NCI-H187 treated with DMSO at 0.1 percent for 48 hours (cell line): ENCODE measurements at places on chromosomes 12 and 14.

- no peak for DNase-seq
Measured at GRCh38 chr12:52037248-52037861, 13.9 kb upstream of the NR4A1 start.

- peak; percentile 57 for DNase-seq
Measured at GRCh38 chr14:81324011-81324410, 76.1 kb downstream of the STON2 start.

GRCh38 chr14:103749452-103749851 lies 33.8 kb downstream of the ZFYVE21 start:
- DNase-seq, result no peak

GRCh38 chr12:25131270-25131669 lies 63.7 kb downstream of the DNAI7 start:
- DNase-seq, result no peak

DNA sequence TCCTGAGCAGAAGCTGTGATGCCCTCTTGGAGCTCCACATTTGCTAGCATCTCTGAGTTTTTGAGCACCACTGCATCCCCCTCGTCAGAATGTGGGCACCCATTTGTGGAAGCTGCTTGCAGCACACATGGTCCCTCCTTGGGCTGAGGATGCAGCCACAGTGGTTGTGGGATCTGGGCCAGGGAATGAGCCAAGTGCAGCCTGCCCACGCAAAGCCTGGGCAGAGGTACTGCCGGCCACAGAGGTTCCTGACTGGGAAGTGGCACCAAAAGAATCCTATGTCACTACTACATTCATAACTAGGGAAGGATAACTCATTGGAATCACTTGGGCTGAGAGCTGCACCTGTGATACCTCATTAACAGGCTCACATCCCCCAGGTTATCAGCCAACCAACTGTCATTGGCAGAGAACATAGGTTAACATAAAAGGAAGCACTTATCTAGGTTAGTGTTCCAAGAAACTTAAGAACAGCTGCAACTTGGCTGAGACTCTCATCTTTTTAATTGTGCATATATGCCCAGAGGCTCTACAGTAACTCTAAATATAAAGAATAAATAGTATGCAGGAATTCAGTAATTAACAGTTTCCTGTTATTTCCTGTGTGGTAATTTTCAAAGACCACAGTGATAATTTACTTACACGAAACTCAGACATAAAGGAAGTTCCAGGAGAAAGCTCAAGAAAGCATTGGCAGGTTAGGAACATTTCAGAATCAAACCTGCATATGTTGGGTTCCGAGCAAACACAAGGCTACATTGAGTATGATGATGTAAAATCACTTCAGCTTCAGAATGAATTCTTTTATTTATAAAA lies 145.3 kb downstream of the BCAT1 start:
- no peak for DNase-seq

DNA sequence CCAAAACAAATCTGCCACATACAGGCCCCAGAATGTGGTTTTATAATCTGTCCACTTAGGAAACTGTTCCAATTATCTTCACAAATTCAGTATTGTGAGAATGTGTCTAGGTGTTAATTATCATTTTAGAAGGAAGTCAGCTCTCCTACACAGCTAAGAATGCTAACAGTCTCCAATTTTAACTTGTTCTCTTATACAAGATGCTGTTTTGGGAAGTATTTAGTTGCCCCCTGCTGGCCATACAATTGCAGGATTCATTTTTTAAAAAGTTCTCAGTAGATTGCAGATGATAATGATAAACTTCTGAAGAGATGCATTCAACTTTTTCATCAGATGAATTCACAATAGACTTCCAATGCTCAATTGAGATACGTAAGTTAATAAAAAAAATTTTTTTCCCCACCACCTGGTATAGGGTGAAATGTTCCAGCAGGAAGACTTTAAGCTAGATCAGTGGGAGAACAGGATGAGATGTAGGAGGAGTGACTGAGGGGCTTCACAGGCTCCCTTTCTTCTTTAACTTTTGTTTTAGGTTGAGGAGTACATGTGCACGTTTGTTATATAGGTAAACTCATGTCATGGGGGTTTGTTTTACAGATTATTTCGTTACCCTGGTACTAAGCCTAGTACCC lies 27.3 kb upstream of the OSBPL8 start:
- no peak for DNase-seq

DNA sequence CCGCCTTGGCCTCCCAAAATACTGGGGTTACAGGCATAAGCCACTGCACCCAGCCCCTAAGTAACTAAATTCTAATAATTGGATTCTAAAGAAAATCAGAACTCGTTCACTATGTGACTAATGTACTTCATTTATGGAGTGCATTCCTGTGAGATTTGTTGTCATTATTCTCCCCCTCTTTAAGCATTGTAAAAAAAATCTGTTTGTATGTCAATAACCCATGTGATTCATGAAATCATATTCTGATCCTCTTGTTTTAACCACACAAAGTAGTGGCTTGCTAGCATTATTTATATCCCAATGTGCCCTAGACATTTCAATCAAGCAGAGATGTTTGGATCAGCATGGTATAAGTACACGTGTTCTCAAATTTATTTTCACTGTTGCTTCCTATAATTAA lies 78.2 kb upstream of the OSBPL8 start:
- DNase-seq, result no peak

- no peak for DNase-seq
Measured at GRCh38 chr14:89466944-89467343, 49.9 kb upstream of the FOXN3 start.

DNA sequence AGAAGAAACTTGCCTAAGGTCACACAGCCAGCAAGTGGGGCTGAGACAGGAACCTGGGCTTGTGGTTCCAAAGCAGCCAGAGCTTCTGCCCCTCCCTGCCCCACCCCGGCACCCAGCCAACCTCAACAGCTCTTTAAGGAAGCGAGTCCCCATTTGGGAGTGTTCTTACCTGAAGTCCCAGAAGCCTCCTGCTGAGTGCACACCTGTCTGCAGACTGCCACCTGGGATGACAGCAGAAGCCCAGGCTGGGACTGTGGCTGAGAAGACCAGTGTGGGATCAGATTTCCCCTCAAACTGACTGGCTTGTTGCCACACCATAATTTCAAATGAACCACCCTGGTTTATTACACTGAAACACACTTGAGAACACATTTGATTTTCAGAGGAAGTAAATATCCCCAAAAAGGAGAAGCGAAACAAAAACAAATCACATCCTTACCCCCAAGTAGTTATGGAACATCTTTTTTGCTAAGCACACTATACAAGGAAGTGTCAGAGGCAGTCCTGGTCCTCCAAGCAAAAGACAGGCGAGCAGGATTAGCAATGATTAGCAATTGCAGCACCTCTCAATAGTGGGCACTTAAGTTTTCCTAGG lies 6.3 kb upstream of the RIN3 start:
- DNase-seq, result peak; percentile 92

DNA sequence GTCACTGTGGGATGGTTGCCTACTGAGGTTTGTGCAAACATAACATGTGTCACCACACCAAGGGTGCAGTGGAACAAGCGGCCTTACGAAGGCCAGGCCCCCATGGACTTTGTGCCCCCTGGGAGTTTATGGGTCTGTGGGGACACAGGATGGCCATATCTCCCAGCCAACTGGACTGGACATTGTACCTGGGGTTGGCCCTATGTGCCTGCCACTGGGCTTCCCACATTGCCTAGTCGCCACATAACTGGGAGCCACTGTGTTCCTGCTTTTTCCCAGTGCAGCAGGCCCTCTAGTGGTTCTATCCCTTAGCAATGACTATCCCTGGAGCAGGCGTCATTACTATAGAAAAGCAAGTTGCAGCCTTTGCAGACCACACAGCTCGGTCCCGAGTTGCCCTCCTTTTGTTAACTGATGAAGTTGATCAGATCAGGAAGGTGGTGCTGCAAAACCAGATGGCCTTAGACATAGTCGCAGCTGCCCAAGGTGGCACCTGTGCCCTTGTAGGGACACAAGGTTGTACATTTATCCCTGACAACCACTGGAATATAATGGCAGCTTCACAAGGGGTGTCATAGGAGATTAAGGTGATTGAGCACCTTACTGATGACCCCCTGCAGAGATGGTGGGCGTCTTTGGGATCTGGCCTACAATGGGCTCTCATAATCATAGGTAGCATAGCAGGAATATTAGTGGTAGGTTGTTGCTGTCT lies 15.2 kb upstream of the RNASE12 start:
- no peak for DNase-seq

DNA sequence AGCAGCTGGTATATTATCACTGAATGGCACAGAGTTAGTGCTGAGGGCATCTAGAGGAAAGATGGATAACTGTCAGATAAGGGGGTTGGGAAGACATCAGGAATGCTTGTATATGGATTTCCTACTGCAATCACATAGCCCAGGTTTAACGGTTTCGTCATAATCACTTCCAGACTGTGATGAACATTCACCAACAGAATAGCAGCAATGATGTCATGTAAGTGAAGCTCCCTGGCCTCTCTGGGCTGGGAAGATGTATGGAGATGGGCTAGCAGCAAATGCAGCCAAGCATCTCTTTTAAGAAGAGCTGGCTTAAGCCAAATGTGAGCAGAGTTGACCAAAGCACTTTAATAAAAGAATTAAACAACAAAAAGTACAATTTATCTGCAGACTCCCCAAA lies 714.6 kb downstream of the GALC start:
- DNase-seq, result no peak

DNA sequence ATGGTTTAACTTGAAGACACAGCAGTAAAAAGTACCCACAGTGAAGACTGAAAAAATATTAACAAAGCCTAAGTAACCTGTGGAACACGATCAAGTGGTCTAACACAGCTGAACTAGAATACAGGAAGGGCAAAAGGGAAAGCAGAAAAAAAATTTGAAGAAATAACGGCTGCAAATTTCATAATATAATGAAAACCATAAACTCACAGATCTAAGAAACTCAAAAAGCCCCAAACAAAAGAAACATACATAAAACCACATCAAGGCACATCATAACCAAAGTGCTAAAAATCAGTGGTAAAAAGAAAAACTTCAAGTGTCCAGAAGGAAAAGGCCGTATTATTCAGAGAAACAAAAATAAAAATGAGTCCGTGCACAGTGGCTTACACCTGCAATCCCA lies 30.9 kb downstream of the SPPL3 start:
- no peak for DNase-seq

DNA sequence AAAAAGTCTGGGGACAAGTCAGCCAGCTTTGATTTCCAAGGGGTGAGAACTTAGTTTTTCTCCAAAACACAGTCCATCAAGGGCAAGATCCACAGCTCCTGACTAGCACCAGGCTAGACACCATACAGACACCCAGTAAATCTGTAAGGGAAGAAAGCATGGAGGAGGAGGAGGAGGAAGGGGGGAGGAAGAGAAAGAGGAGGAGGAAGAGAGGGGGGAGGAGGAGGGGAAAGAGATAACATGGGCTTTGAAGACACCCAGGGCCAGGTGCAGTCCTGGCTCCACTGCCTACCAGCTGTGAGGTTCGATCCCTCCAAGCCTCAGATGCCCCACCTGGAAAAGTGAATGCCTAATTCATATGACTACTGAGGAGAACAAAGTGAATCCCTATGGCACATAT lies 18.3 kb downstream of the KDM2B start:
- no peak for DNase-seq

- DNase-seq, result no peak
Measured at GRCh38 chr14:58131386-58131785, 20.6 kb downstream of the ARMH4 start.

GRCh38 chr14:75631453-75631831 lies 29.2 kb downstream of the ERG28 start:
- no peak for DNase-seq

- no peak for DNase-seq
Measured at GRCh38 chr12:77031745-77032144, 33.6 kb downstream of the E2F7 start.

DNA sequence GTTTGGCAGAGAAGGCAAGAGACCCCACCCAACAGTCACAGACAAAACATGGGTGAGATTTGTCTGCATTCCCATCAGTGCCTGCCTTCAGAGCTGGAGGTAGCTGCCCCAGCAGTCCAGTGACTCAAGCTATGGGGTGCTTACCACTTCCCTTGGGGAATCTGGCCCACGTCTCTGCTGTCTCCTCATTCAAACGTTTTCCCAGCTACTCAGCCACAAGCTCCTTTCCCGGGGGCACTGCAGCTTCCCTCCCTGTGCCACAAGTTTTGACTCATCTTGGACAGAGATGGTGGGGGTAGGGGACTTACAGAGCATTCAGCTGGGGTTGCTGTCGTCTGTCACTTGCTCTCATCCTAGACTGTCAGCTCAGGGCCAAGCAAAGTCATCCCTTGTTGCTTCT lies 66.6 kb downstream of the FBXL14 start:
- no peak for DNase-seq

GRCh38 chr12:130992979-130993538 lies 39.4 kb downstream of the ADGRD1 start:
- no peak for DNase-seq

- no peak for DNase-seq
Measured at GRCh38 chr12:61821381-61821780, 438.8 kb upstream of the USP15 start.

- no peak for DNase-seq
Measured at GRCh38 chr12:93733358-93733757, 56.2 kb downstream of the CRADD start.
